SJCRH30 (cell line): ENCODE measurements at places on chromosomes 6 and 20.

DNA sequence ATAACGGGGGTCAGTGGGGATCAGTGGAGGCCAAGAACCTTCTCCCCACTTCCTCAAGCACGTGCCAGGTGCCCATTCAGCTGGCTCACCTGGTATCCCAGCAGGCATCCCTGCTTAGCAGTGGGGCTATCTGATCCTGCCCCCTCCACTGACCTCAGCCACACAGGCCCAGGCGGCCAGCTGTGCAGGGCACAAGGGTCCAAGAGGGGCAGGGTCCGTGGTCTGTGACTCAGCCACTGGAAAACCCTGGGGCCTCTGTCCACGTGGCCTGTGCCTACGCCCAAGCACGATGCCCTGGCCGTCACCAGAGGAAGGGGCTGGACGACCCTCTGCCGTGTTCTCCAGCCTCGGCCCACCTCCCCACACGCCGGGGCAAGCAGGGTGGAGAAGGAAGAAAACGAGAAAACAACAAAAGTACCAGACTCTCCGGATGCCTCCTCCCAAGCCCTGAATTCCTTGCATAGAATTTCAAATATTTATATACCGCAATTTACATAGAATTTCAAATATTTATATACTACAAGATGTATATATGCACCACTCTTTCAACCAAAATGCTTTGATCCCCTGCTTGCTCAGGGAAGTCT lies 12.1 kb downstream of the PXDC1 start:
- no peak for DNase-seq

DNA sequence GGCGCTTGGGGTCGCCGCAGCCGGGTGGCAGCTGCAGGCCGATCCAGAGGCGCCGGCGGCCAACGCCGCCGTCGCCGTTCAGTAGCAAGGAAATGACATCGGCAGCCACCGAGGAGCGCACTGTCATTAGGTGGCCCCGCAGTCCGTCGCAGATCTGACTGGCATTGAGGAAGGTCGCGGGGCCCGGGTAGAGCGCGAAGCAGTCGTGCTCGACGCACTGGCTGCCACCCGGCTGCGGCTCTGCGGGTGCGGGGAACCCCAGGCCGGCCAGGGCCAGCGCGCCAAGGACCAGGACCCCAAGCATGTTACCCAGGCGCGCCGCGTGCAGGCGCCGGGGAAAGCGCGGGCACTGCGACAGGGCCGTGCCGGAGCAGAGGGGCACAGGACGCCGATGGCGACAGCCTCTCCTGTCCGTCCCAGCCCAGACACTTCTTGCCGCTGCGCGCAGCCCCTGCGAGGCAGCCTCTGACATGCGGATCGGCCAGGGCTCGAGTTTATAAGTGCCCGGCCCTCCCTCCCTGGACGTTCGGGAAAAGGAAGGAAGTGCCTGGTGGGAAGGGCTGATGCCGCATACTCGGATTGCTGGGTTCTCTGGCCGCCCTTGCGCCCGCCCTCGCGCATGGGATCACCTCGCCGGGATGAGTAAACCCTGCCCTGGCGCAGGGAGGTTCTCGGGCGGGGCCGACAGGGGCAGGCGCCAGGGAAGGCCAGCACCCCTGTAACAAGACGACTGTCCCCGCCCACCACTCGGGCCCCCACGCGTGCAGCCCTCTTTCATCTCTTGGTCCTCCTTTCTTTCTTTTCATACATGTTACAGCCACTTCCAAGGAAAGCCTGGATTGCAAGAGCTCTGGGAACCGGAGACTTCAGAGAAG lies at the start of gene THBD:
THBD (minus strand) TSS at position 472 of the 875 bp plus-strand sequence; CDS start at position 304, 168 bp downstream.
- no peak for DNase-seq

- no peak for DNase-seq
These were observed 92.3 kb downstream of the FIG4 start for GRCh38 chr6:109783250-109783986.

- no peak for DNase-seq
These were observed 12.4 kb upstream of the SRSF3 start for GRCh38 chr6:36581716-36582115.

DNA sequence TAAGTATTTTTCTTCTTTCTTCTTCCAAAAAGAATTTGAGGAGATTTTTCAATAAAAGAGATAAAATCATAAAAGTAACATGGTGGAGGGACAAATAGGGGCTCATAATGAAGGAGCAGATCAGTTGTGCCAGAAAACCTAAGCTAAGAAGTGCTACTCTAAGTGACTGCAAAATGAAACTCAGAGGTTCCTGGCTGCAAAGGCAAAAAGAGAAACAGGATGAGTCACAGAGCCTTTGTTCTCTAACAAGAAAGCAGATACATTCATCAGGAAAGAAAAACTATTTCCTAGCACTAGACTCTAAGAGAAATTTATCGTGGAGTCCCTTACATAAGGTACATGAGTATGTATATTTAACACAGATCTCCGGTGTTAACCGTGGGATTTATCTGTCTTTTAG lies 49.8 kb downstream of the TSHZ2 start:
- no peak for DNase-seq

- DNase-seq: peak; percentile 65
These were observed 74.1 kb upstream of the TOX2 start for GRCh38 chr20:43840382-43841070.

- DNase-seq: no peak
These were observed 143.6 kb downstream of the OR2B2 start for GRCh38 chr6:27768556-27768955.

GRCh38 chr6:11253594-11253993 lies 21.1 kb upstream of the NEDD9 start:
- DNase-seq: no peak

DNA sequence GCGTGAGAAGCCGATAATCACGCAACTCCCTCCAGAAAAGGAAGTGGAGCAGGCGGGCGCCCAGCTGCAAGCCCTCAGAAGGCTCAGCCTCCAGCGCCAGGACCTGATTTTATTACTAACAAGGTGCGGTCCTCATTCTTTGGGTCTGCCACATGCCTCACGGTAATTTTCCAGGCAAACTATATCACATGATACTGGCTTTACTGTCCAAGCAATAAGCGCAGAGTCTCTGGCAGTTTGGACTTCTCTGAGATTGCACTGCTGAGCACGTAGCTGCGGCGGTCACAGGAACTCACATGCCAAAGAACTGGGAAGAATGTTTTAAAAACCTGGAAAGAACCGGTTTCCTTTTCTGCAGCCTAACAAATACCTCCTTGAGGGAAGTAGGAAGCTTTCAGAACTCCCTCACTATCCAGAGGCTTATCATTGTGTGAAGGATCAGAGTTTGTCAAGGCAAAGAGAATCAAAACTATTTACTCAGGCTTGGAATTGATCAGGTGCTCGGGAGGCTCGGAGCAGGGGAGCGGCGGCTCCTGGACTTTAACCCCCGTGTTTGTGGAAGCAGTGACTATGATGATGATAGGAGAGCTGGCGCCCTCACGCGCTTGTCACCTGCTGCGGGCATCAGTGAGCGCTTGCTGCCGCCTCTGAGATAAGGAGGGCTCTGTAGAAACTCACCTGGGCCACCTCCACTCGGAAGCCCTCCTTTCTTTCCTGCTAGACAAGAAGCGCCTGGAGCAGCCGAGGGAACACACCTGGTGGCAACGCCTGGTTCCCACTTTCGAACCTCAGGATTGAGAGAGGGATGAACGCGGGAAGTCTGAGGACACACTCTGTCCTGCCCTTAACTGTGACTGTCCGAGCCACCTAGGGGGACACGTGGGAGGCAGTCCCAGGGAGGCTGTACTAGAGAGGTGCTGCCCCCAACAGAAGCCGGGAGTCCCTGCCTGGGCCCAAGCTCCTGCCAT lies 27.2 kb upstream of the SYNJ2 start:
- no peak for DNase-seq

- peak; percentile 52 for DNase-seq
These were observed at the start of gene SYCP2L for GRCh38 chr6:10886691-10887502. SYCP2L (plus strand) TSS chr6:10887052; CDS start chr6:10887127, 75 bp downstream.

DNA sequence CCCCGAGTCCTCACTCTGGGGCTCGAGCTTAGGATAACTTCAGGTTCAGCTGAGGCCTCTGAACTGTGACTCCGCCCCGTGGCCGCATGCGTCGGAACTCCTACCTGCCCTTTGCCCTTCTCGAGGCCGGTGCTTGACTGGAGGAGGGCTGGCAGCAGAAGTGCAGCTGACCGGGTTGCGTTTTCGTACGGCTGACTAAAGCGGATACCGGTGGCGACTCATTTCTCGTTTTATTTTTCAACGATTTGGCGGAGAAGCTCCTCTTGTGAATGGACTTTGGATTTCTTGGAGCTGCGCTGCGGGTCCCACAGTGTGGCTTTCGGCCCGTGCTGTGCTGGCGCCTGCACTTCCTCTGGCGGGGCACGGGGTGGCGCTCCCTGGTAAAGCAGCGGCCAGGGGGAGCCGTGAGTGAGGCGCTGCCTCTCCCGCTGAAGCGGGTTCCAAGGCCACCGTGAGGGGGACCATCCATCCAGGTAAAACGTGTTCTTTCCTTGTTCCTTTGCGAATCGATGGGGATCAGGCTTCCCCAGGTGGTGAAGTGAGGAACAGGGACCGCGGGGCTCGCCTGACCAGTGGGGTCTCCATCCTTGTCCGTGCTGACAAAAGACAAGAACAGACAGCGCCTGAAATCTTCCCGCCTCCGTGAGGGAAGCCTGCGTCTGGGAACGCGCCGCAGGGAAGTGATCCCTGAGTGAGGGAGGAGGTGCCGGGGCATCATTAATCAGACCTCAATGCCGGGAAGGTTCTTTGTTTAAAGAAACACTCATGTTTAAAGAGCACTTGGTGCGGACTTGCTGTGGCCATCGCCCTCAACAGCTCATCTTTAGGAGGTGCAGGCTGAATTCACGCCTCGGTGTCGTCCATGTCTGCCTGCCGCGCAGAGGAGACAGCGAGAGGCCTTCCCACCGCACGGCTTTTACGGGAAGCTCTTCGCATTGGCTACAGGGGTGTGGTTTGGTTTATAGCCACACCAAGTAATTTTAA lies 38.8 kb downstream of the ERMARD start:
- peak; percentile 80 for DNase-seq

DNA sequence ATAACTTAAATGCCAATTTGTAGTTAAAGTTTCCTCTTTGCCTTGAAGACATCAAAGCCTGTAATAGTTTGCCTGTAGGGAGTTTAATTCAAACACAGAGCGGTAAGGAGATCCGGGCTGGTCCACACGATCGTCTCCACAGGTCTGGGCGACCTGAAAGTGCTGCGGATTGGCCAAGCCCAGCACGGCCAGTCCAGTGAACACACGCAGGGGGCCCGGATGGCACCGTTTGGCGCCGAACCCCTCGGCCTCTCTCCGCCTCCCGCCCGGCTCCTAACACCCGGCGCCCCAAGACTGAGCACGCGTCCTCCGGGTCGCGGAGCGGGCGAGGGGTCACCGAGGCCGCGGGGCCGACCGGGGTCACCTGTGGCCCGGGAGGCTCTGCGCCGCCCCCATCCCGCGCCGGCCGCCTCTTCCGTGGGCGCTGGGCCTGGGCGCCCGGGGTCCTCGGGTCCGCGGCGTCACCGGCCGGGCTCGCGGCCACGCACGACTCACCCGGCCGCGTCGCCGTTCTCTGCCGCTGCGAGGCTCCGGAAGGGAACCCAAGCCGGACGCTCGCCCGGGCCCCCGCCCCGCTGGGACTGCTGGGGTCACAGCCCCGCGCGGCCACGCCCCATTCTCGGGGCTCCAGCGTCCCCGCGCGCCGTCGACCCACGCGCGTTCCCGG lies 481 bp downstream of the SERPINB6 start:
- DNase-seq: peak; percentile 53

DNA sequence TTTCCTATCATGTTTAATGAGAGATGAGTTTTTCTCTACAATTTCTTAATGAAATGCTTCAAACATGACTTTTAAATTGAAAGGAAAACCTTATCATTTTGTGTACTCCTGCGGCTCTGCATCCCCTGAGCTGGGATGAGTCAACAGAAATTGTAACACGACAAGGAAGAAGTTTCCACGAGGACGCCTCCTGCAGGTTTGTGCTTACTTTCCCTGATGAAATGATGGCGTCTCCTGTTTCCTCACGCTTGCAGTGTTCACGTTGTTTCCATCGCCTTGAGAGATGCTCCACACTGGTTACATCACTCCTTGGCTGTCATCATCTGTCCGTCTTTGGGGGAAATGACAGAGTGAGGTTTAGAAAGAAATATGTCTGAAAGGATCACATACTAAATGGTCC lies 233.7 kb upstream of the ZFP64 start:
- DNase-seq: no peak

- no peak for DNase-seq
These were observed 16.9 kb downstream of the ADGRG6 start for GRCh38 chr6:142318714-142319113.
